Hindlimb muscle (tissue), 1 donor: ENCODE measurements at places on chromosomes 12 and 14. TPM values are rescaled to one million over a fixed set of nuclear protein-coding genes. Genes with fewer than 3 reads are reported as not detected.
A peak's percentile ranks its signal among the peaks of the same experiment; 100 is the strongest.

Gene AQP2
- not detected for polyA plus RNA-seq

Gene APOF
- not detected for polyA plus RNA-seq

Gene KICS2
- polyA plus RNA-seq = 3.6 TPM

Gene NAV3
- polyA plus RNA-seq = 22.2 TPM

Gene SIRT4
- 5.6 TPM for polyA plus RNA-seq

Gene CD163L1
- polyA plus RNA-seq = 5.5 TPM

Gene RAD9B
- 2.7 TPM for polyA plus RNA-seq

Gene TBX3
- polyA plus RNA-seq = 34.4 TPM

Gene CLBA1
- polyA plus RNA-seq = 5.0 TPM

Gene PZP
- polyA plus RNA-seq = 0.52 TPM

Gene LPCAT3
- 18.6 TPM for polyA plus RNA-seq

Gene EPYC
- not detected for polyA plus RNA-seq

Gene GPR162
- 17.6 TPM for polyA plus RNA-seq

Gene DIO3
- 3.7 TPM for polyA plus RNA-seq

Gene SLC2A13
- polyA plus RNA-seq = 3.2 TPM

DNA sequence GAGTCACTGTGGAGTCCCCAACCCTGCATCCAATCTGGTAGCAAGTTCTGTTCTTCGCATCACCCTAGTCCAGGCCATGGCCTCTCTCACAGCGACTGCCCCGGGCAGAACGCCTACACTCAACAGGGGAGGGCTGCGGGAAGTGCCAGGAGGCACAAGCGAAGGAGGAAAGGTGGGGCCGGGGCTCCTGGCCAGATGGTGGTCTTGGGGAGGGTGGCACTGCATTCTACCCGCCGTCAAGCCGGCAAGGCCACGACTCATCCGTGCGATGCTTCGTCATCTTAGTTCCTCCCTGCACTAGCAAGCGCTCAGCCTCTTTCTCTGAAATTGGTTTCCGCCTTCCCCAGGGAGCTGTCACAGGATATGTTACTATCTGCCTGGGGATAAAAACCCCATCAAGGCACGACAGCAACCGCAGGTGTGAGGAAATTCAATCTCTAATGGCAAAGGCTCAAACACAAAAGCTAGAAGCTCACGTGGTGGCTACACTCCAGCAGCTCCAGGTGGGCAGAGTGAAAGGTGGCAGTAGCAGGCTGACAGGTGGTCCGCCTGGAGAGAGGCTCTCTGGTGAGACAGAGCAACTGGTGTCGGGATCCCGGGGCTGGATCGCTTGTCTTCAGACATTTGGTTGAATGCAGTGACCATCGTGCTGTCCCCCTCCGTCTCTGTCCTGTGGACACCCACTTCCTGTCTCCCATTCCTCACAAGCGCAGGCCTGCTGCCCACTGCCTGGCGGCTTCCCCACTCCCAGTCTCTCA lies 34.1 kb downstream of the ACADS start:
- DNase-seq = no peak

GRCh38 chr12:22738945-22739344 lies 114.0 kb downstream of the ETNK1 start:
- no peak for DNase-seq

- no peak for DNase-seq
These were observed 7.2 kb upstream of the P2RX4 start for GRCh38 chr12:121202407-121203355.

DNA sequence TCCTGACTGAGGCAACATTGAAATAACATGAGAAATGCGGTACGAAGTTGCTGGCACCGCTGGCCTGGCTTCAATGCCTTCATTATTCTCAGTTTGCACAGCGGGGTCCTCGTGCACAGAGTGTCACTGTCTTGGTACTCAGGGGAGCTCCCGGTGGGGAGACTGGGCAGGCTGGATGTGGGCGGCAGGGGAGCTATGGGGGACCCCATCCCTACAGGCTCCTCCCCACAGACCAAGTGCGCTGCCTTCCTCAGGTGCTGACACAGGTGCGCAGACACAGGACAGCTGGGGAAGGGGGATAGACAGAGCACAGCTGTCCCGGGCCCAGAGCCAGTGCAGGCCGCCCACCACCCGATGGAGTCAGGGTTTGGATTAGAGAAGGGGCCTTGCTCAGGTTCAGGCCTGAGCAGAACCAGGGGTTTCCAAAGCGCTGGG lies 270.1 kb downstream of the ADGRD1 start:
- no peak for DNase-seq

GRCh38 chr12:116320791-116321217 lies 43.3 kb upstream of the MED13L start:
- peak; percentile 60 for DNase-seq

DNA sequence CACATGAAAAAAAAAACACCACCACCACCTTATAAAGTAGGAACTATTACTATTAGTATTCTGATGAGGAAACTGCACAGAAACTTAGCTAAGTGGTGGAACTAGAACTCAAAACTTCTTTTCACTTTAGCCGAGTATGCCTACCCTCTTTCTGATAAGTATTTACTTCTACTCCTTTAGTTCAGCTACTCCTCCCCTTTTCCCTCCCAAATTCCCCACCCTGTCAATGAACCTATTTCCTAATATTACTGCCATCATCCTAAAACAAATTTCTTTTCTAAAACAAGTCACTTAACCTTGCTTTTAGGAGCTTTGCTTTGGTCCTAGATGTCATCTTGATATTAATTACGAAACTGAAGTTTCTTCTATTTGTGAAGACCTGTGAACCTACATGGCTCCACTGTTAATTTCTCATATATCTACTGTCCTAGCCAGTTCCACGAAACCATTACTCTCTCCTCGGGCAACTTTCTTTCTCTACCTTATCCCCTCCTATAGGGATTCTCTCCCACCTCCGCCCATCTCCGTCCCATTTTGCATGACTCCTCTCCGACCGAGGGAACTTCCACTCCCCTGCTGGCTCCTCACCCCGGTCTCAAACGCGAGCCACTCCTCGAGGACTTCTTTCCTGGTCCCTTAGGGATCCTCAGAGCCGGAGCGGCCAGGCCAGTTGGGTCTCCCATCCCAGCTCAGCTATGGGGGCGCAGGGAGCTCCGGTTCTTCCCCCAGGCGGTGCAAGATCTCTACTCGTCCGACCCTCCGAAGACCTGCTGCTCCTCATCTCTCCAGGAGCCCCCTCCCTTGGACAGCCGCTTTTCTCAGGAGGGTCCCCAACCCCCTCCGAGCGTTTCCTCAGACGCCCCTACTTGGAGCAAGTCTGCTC lies 1.1 kb downstream of the NUMB start:
- DNase-seq = no peak

DNA sequence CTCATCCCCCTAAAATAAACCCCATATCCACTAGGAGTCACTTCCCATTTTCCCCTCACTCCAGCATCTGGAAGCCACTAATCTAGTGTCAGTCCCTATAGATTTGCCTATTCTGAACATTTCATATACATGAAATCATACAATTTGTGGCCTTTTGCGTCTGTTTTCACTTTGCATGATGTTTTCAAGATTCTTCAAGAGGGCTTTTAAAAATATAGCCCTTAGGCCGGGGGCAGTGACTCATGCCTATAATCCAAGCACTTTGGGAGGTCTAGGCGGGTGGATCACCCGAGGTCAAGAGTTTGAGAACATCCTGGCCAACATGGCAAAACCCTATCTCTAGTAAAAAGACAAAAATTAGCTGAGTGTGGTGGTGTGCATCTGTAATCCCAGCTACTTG lies 104.7 kb downstream of the VEZT start:
- peak; percentile 8 for DNase-seq

- no peak for DNase-seq
These were observed 11.8 kb downstream of the BAG5 start for GRCh38 chr14:103550451-103551337.

GRCh38 chr12:8629486-8630033 lies 16.9 kb upstream of the AICDA start:
- DNase-seq = no peak

- no peak for DNase-seq
These were observed 8.9 kb upstream of the SPTLC2 start for GRCh38 chr14:77625360-77625759.

DNA sequence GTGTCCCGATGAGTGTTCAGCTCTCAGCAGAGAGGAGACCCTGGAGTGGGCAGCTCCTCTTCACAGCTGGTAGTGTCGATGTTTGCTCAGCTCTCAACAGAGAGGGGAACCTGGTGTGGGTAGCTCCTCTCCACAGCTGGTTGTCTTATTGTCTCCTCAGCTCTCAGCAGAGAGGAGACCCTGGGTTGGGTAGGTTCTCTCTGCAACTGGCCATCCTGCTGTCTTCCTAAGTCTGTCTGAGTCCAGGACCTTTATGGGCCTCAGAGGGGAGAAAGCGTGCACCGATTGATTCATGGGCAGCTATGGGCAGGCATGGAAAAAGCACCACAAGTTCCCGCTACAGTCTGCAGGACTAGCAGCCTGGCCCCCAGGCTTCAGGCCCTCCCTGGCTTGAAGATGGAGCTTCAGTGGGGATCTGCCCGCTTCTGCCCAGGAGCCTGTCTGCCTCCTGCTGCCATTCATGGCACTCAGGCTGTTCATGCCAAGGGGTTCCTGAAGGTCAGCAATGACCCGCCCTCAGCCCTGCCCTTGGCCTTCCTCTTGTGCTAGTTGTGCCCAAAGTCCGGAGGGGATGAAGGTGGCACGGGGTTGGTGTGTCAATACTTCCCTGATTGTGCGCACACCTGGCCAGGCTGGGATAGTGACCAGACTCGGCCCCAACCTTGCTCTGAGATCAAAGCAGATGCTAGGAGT lies 224.2 kb downstream of the KCNC2 start:
- no peak for DNase-seq

- DNase-seq = no peak
These were observed 55.0 kb upstream of the BICD1 start for GRCh38 chr12:32051511-32052211.

GRCh38 chr12:120265473-120266179 lies at the start of gene PXN:
Gene PXN (minus strand): TSS chr12:120265730. CDS start chr12:120265629, 101 bp downstream.
- peak; percentile 89 for DNase-seq

- no peak for DNase-seq
These were observed 62.4 kb downstream of the GSC start for GRCh38 chr14:94707494-94707893.

DNA sequence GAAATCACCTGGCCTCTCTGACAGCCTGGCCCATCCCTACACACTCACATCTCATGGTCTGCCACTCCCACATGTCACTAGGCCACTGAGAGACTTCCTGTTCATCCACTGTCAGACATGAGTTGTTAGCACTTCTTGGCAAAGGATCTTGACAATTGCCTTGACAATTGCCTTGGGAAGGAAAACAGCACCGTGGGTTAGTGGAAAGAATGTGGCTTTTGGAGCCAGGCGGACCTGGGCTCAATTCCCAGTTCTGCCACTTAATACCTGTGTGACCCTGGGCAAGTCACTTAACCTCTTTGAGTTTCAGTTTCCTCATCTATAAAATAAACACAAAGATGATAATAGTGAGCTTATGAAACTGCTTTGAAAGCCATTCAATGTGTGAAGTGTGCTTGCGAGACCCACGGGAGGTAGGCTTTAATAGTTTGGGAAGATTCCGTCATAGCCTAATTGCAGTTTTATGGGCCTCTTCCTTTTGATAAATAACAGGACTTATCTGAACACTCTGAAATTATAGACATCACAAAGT lies 250.4 kb downstream of the C12orf75 start:
- no peak for DNase-seq

DNA sequence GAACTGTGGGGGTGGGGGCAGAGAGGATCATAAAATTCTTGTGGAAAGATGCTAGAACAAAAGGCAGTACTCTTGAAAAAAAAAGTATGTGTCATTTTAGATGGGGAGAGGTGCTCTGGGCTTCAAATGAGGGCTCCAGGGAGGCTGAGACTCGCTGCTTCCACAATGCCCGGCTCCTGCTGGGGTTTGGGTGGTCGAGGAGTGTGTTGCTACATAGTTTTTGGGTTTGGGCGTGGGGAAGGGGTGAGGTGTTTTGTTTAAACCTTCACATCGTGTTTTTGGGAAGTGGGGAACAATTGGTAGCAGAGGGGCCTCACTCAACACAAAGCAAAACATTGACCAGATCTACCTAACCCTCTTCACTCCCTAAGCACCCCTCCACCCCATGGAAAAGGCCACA lies 8.1 kb downstream of the ISCA2 start:
- no peak for DNase-seq

DNA sequence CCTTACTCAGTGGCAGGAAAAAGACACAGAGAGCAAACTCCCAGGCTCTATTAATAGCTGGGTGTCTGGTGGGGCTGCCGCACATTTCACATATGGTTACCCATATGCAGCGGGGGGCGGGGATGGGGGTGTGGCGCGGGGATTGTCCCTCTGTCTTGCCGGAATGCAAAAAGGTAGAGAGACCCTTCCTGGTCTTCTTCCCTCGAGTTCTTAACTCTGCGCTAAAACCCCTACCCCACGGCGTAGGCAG lies 1.7 kb downstream of the PRMT8 start:
- DNase-seq = no peak

GRCh38 chr12:24584032-24584675 lies 364.7 kb downstream of the BCAT1 start:
- no peak for DNase-seq

- peak; percentile 58 for DNase-seq
These were observed 4.7 kb upstream of the CCER1 start for GRCh38 chr12:90959538-90960139.

GRCh38 chr12:113961921-113962710 lies 4.0 kb downstream of the RBM19 start:
- no peak for DNase-seq

GRCh38 chr14:68625366-68626090 lies 167.3 kb downstream of the ZFP36L1 start:
- DNase-seq = no peak
